Fibroblast of mammary gland (primary cell): ENCODE measurements at places on chromosomes 3 and 15.

DNA sequence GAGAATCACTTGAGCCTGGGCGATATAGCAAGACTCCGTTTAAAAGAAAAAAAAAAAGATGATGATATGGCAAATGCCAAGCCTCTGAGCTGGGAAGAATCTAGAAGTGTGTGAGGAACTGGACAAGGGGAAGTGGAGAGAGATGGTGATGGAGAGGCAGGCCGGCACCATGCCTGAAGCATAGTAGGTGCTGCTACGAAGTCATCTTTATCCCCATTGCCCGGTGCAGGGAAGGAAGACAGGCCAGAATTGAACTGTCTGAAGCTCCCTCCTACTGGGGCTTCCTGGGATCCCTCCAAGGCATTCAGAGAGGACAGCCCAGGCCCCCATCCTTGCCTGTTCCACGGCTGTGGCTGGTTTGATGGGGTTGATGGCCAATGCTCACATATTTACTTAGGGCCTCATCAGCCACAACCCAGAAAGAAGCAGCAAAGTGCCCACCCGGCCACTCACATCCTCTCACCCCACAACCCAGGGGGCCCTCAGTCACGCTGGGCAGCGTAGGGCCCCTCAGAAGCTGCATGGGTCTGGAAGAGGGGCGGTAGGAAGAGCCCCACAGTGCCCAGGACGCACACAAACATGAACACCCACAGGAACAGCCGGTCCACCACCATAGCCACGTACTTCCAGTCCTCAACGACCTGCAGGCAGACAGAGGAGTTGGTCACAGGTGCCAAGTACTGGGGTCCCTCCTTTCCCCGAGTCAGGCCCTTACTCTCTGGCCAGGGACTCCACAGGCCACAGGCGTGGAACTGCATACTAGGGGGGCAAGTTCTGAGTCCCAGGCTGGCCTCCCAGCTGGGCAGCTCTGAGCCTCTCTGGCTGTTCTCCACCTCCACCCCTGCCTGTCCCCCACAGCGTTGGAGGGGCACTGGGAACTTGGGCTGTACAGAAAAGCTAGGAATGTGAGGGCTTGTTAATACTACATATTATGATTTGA lies 4.1 kb upstream of the CHRNA3 start:
- no peak for DNase-seq

DNA sequence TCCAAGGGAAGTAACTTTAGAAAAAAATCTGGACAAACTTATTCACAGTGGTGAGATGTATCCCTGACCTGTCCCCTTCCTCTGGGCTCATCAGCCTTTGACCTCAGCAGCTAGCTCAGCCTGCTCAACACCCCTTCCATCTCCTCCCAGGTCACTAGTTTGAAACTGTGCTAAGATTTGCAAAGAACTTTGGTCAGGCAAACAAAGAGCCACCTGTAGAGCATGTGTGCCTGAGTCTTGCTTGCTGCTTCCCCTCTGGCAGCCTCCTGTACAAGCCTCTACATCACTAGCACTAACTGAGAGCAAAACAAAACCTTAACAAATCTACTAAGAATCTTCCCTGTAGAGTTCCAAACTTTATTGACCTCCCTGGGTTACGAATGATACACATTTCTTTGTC lies 43.9 kb downstream of the NR1I2 start:
- no peak for DNase-seq

DNA sequence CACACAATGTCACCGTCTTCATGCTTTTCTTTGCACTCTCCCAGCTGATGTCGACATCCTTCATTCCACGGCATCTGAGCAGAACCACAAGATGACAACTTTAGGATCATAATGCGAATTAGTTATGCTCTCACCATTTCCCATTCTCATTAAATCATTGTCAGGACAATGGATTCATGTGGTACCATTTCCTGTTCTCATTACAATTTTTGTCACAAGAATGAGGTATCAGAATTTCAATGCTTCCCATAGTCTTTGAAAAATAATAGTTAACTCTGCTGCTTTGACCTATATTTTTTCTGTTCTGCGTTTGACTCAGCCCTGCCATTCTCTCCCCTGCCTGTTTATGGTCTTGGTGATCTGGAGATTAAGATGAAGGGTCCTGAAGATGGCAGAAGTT lies 175.7 kb upstream of the MDFIC2 start:
- DNase-seq, result no peak

DNA sequence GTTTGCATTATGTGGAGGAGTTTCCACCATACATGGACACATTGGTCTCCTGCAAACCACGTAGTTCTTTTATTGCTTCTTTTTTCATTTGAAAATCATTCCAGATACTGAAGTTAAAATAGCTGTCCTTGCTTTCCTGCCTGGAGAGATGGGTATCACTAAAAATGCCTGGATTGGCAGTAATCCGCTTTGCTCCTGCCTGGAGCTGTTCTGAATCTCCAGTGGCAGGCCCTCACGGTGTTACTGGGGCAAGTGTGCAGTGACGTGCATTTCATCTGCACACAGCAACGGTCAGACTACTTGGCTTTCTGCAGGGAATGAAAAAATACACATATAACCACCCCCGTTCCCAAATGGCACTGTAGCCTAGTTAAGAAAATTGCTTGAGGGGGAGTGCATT lies 272.9 kb downstream of the IL5RA start:
- DNase-seq, result no peak

DNA sequence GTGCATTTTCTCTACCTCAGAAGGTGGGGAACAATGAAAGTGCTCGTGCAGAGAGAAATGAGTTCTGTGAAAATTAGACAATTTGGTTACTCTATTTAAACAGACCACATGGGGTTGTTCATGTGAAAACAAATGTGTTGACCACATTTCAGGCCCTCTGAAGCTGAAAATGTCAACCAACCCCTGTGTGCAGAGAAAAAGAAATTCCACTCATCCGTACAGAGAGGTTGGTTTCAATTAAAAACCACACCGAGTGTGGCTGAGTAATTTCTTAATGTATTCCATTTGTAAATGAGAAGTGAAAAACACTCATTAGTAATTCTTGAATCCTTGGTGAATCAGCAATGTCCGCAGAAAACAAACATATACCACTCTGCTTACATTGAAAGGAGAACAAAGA lies 46.9 kb upstream of the SLC7A14 start:
- DNase-seq, result peak; percentile 45
